Esophagus squamous epithelium (tissue), 5 donors: ENCODE measurements at places on chromosomes 7 and 10. TPM values are rescaled to one million over a fixed set of nuclear protein-coding genes. Genes with fewer than 3 reads are reported as not detected.

The DDX21 gene
- 71.5 TPM for total RNA-seq

The EPDR1 gene
- 4.3 TPM for total RNA-seq

The CALML3 gene
- 196 TPM for total RNA-seq

The EN2 gene
- total RNA-seq = not detected

The ZMYND11 gene
- 22.9 TPM for total RNA-seq

The ATRNL1 gene
- 1.1 TPM for total RNA-seq

The CYP26C1 gene
- total RNA-seq = not detected

The ZNF467 gene
- 2.6 TPM for total RNA-seq

The KLLN gene
- 0.22 TPM for total RNA-seq

The SFRP4 gene
- total RNA-seq = 0.21 TPM

The TMEM209 gene
- 11.3 TPM for total RNA-seq

The LRRC17 gene
- total RNA-seq = not detected

The INHBA gene
- total RNA-seq = not detected

The CTAGE6 gene
- 1.5 TPM for total RNA-seq

The LBX1 gene
- total RNA-seq = not detected

The SLC29A3 gene
- 3.1 TPM for total RNA-seq

The GDF10 gene
- total RNA-seq = 12.6 TPM

The SLC39A12 gene
- total RNA-seq = not detected

The MAGI2 gene
- 0.59 TPM for total RNA-seq

The BBIP1 gene
- 16.8 TPM for total RNA-seq

The ELAPOR2 gene
- total RNA-seq = 10.9 TPM

The AGAP4 gene
- 12.1 TPM for total RNA-seq

The AKAP9 gene
- 54.2 TPM for total RNA-seq

The HOXA3 gene
- total RNA-seq = 8.7 TPM

The HOXA1 gene
- total RNA-seq = 2.5 TPM

The TSC22D4 gene
- total RNA-seq = 35.6 TPM

The TYW1B gene
- 2.0 TPM for total RNA-seq

The AGAP5 gene
- 5.9 TPM for total RNA-seq

The TMEM72 gene
- not detected for total RNA-seq

The NEURL1 gene
- not detected for total RNA-seq
